Esophagus muscularis mucosa (tissue), 4 donors: ENCODE measurements at places on chromosomes 1 and 21. TPM values are rescaled to one million over a fixed set of nuclear protein-coding genes. Genes with fewer than 3 reads are reported as not detected.

ASPM gene
- total RNA-seq, result 0.13 TPM

LENEP gene
- total RNA-seq, result not detected

TNFSF4 gene
- total RNA-seq, result 3.8 TPM

DNA sequence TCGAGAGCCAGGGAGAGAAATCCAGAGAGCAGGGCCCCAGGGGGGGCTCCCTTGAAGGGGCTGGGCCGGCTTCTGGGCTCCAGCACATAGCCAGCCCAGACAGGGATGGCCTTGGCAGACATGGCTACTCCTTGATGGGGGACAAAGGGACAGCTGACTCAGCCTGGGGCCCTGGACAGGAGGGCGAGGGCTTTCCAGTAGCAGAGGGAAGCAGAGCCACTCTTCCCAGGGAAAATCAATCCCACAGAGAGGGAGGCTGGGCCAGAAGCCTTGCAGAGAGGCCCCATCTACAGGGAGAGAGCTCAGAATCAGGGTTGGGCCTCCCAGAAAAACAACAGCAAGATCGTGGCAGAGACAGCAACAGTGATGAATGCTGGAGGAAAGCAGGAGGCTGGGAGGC, 15.6 kb downstream of the IGFN1 start:
- DNase-seq, result no peak
